Hematopoietic multipotent progenitor cell (in vitro differentiated cells): ENCODE measurements at places on chromosomes 6 and 20. TPM values are rescaled to one million over a fixed set of nuclear protein-coding genes. Genes with fewer than 3 reads are reported as not detected.

PTCHD4 gene
- total RNA-seq, result under 0.01 TPM

SALL4 gene
- 3.5 TPM for total RNA-seq

PPP1R11 gene
- 16.7 TPM for total RNA-seq

VNN1 gene
- total RNA-seq, result 2.2 TPM

ESR1 gene
- 1.9 TPM for total RNA-seq

TULP4 gene
- total RNA-seq, result 33.9 TPM

NHLRC1 gene
- total RNA-seq, result 8.1 TPM

MRAP2 gene
- total RNA-seq, result not detected

DSP gene
- under 0.01 TPM for total RNA-seq

CCN5 gene
- under 0.01 TPM for total RNA-seq

PRIM2 gene
- 12.4 TPM for total RNA-seq

ADAM33 gene
- not detected for total RNA-seq

BEND6 gene
- total RNA-seq, result 0.27 TPM

BAG2 gene
- 2.2 TPM for total RNA-seq
